Astrocyte of the spinal cord (primary cell): ENCODE measurements at places on chromosomes 1 and 21.

DNA sequence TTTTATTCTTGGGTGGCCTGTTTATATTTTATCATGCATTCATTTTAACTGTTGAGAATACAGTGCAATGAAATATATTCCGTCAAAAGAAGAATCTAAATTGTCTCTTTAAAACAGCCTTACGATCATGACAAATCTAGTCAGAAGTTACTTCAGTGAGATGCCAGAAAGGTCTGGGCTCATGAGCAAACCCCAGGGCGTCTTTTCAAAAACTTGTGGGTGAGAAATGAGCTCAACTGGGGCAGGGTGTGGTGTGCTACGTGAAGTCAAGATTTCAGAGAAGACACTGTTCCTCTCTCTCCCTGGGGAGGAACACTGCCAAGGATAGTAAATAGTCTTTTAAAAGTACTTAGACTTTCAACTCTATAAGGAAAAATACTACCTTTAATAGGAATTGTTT, 13.4 kb upstream of the UAP1 start:
- DNase-seq: peak; percentile 44

DNA sequence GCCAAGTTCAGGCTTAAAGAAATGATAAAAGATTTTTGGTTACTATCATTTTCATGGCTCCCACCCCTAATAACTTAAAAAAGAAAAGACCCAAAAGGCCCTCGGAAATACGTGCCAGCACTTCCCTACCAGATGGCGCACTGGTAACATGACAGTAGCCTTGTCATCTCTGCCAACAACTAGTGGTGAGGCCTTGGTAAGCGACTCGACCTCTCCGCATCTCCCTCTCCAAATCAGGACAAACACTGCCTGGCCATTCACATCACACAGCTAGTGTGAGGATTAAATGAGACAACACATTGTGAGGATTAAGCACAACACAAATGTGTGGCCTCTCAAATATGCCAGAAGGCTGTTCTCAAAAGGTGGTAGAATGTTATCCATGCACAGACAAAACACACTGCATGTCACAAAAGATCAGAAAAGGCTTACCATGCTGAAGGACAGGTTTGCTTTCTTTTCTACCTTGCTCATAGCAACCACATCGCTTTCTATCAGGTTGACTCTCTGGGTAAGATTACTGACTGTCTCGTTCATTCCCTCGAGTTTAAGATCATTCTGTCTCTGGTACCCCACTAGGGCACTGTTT, 16.4 kb downstream of the TEX38 start:
- DNase-seq: no peak

GRCh38 chr1:43313771-43314170, 13.0 kb downstream of the TIE1 start:
- DNase-seq: no peak

- DNase-seq: no peak
These were observed 21.6 kb downstream of the KIF21B start for GRCh38 chr1:201001962-201002361.

DNA sequence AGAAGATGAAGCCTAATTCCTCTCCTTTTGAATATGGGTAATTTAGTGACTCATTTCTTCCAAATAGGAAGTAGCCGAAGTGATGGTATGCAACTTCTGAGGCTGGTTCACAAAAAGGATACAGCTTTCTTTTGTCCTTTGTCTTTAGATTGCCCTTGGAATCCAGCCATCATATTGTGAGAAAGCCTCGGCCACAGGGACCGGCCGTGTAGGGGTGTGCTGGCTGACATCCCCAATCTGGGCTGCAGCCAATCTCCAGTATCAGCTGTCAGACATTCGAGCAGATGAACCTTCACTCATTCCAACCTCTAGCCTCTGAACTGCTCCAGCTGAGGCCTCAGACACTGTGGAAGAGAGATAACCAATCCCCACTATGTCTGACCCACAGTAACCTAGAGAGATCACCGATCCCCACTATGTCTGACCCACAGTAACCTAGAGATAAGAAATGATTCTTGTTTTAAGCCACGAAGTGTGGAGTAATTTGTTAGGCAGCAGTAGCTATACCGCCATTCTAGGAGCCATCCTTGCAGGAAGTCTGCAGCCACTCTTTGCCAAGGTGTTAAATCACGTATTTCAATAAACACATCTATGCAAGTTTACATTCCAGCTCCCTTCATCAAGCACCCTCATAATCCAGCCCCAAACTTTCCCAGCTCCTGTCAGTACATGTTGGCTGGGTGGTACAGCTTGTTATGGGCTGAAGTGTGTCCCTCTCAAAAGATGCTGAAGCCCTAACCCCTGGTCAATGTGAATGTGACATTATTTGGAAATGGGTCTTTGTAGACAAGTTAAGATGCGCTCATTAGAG, 2.9 kb upstream of the DIP2A start:
- DNase-seq: peak; percentile 72

- DNase-seq: no peak
These were observed 10.0 kb downstream of the MROH7 start for GRCh38 chr1:54651608-54652007.

GRCh38 chr1:113763661-113764060, 4.4 kb upstream of the PHTF1 start:
- no peak for DNase-seq

DNA sequence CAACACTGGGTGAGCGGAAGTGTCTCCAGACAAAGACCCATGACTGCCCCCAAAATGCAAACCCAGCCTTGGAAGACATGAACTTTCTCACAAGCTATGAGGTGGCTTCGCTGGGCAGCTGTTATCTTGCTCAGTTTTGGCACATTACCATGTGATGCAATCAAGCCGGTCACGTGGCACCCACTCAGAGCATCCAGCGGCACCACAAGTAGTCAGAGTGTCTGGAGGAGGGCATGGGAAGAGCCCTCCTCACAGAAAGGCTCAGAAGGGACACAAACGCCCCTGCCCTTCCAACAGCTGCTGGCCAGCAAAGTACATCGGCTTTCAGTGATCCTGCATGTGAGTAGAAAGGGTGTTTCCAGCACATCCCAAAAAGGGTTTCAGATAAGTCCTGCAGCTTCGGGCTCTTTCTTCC, 145.5 kb upstream of the IRF2BP2 start:
- DNase-seq: peak; percentile 62

GRCh38 chr1:59391212-59392179, 94.6 kb downstream of the FGGY start:
- no peak for DNase-seq

- no peak for DNase-seq
These were observed 37.3 kb downstream of the MAST2 start for GRCh38 chr1:45840704-45841103.

DNA sequence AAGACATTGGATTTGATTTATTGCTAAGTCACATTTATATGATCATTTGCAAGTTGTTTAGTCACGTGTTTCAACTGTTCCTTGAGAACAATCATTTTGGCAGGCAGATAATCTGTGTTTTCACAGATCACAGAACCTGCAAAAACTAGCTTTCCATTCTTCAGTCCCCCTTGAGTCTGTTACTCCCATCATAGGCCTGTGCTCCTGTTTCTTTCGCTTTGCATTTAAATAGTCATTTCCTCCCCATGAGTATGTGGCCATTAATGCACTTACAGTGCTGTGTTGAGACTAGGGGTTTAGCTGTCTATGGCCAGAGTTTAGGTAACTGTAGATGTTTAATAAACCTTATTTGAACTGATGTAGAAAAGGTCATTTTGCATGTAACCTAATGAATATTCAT, 214.5 kb downstream of the PATJ start:
- DNase-seq: no peak

- peak; percentile 81 for DNase-seq
These were observed 75.1 kb upstream of the SIPA1L2 start for GRCh38 chr1:232704694-232705680.

DNA sequence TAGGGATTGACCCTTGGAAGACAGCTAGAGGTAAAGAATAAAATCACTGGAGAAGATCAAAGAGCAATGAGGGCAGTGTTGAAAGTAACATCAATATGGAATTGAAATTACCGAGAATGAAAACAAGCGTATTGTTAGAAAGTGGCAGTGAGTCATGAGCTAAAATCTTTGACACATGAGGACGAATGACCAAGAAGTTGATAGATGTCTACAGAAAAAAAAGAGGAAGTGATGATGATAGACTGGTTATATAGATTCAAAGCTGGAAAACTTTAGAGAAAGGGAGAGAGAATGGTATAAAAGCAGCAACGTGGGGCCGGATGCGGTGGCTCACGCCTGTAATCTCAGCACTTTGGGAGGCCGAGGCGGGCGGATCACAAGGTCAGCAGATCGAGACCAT, 12.5 kb upstream of the DNM3 start:
- no peak for DNase-seq

DNA sequence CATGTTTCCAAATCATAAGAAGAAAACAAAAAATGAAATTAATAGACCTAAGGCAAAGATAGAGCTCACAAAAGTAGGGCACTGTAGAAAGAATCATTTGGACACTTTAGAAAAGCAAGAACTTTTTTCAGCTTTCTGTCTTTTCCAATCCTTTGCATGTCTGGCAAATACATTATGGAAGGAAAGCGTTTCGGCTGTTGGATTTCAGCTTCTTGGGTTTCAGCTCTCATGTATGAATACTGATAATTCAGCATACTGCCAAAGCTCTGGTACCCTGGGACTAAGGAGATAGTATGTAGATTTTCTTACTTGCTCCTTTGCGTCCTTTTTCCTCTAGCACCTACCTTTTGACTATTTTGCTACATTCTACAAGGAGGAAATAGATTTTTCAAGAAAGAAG, 375.9 kb downstream of the BRINP3 start:
- DNase-seq: no peak

DNA sequence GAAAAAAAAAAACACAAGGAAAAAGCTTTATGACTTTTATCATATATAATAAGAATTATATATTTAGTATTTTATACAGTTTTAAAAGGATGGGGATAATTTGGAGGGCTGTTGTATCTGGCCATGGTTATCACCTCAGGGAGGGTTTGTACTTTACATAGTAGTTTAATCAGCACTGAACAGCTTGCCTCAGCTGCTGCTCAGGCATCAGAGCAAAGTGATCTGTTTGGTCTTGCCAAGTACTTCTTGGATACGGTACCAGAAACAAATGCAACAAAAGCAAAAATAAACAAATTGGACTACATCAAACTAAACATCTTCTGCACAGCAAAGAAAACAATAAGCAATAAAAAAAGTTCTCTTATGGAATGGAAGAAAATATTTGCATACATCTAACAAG, 2.6 kb upstream of the SPTA1 start:
- no peak for DNase-seq

- no peak for DNase-seq
These were observed 23.2 kb downstream of the TCEA3 start for GRCh38 chr1:23401313-23401712.

DNA sequence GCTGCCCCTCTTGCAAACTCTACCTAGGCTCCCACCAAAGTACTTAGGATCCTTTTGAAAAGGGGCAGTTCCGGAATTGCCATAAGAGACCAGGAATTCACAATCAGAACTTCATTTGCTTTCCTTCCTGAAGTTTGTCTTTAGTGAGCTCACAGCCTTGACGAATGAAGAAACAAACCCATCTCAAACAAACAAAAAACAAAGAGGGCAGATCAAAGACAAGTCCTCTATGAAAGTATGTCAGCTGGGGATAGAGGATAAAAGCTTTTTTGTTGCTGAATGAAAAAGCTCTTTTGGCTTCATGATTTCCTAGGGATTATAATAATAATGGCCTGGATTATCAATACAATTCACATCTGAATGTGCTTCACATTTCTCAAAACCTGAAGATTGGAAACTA, 357.9 kb upstream of the DUSP10 start:
- no peak for DNase-seq

GRCh38 chr1:153647346-153647714, 11.2 kb upstream of the SNAPIN start:
- no peak for DNase-seq

DNA sequence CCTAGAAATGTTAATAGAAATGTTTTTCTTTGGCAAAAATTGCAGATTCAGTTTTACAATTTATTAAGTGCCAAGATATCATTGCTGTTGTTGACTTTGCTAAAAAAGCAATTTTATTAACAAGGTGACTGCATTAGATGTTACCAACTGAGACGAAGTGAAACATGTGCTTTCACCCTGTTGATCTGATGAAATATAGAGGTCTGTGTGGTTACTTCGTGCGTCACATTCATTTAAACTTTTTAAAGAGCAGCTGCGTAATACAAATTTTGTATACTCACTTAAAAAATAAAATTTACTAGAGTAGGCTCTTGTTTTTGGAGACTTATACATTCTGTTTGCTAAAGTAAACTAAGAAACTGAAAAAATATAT, 465.7 kb downstream of the USP25 start:
- DNase-seq: peak; percentile 83

DNA sequence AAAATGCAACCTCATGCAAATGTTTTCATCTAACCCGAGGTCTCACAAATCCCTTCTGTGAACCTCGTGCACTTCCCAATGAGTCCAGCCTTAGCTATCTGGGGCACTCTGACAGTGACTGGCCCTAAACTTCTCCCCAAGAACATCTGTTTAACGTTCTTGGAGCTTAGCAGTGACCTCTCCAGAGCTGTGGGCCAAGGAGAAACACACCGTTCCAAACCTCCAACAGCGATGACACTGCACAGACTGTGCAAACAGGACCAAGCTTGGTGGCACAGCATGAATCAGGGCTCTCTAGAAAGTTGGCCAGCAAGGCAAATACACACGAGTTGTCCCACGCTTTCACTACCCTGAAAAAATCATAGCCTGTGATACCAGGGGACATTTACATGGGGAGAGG, 15.8 kb downstream of the BEND5 start:
- DNase-seq: no peak

DNA sequence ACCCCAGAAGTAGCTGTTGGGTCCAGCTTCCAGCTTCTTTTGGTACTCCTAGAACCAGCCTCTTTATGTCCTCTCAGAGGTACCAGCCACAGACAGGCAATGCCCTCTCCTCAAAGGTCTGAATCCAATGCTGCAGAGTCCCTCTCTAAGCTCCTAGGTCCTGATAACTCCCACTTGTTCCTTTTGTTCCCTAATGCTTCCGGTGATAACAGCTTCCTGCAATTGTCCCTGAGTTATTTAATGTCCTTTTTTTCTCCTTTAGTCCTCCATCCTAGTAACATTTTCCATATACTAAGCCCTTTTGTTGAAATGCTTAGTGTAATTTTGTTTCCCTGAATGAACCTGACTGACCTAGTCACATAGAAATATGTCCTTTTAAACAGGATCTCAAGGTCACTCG, 201.7 kb upstream of the BEND5 start:
- no peak for DNase-seq

GRCh38 chr1:203649551-203649998, 22.9 kb downstream of the ATP2B4 start:
- no peak for DNase-seq

DNA sequence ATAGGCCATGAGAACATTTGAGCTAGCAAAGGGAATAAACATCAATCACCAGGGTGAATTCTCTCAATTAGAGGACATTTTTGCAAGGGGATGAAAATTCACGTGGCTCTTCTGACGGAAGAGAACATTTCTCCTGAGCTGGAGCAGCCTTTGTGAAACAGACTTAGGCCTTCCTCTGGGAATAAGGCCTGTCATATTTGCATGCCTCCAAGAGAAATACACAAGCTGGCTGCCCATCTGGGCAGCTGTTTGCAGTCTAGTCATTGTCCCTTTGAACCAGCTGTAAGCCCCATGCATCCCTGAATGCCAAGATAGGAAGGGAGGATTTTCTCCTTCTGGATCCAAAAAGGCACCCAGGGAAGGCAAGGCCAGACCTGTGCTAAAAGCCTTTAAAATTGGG, 5.5 kb downstream of the LEMD1 start:
- DNase-seq: no peak
